Keratinocyte (primary cell): ENCODE measurements at places on chromosomes 4 and X.

DNA sequence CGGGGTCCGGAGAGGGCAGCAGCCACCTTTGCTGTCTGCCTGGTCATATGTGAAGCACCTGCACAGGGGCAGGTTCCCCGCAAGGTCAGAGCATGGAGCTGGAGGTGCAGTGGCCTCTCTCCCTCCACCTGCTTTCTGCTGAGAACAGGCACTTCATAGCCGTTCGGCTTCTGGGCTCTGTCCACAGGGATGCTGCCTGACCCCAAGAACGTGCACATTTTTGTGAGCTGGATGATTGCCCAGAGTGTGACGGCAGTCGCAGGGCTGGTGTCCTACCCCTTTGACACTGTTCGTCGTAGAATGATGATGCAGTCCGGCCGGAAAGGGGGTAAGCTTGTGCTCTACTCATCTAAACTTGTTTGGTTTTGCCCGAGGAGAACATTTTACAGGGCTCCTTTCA, 2.5 kb downstream of the SLC25A4 start:
- H3K4me3 ChIP-seq: no peak overlapping the region
- peaks cover 6% of the 10 kb centered on the region for H3K4me1 ChIP-seq
- no peak for DNase-seq
- H3K27ac ChIP-seq: no peak overlapping the region

DNA sequence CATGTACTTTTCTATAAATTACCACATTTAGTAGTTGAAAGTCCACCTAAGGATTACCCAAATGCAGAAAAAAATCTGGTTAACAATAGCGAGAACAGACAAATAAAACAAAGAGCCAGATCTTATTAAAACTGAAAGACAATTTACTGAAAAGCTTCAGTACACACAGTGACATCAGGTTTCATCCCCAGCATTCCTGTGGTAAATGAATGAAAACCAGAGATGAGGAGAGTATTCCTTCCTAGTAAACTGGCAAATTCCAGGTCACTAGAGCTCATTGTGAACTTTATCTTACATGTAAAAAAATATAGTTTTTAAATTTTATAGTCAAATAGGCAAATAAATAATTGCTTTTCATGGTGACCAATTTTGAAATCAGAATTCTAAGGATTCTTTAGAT, 1290.5 kb downstream of the ADGRL3 start:
- H3K4me3 ChIP-seq: no peak overlapping the region
- no peaks in the 10 kb centered on the region for H3K36me3 ChIP-seq
- no peak overlapping the region for H3K27ac ChIP-seq
- no peak for DNase-seq
- H3K4me1 ChIP-seq: no peaks in the 10 kb centered on the region
- no peaks in the 10 kb centered on the region for H3K27me3 ChIP-seq

GRCh38 chrX:30620980-30621618, 32.1 kb upstream of the GK start:
- peaks cover 5% of the 10 kb centered on the region for H3K4me1 ChIP-seq
- DNase-seq: no peak
- H3K27ac ChIP-seq: no peak overlapping the region
- H3K36me3 ChIP-seq: no peaks in the 10 kb centered on the region

DNA sequence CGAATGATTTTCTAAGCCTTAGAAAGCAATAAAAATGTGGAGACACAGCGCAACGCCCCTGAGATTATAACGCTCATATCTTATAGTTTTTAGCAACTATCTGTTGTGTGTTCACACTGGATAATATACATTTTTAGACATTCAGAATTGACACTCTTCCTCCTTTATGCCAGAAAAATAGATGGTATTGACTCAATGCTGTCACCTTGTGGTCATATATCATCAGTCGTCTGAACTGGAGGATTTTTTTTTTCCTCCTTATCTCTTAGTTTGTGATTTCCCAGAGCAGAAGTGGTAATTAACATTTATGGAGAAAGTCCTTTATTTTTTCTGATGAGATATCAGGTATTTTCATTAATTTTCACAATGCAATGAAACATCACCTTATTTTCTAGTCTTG, 759.6 kb downstream of the RAB28 start:
- no peak overlapping the region for H3K4me3 ChIP-seq
- no peaks in the 10 kb centered on the region for H3K4me1 ChIP-seq
- no peaks in the 10 kb centered on the region for H3K27me3 ChIP-seq
- no peak for DNase-seq

DNA sequence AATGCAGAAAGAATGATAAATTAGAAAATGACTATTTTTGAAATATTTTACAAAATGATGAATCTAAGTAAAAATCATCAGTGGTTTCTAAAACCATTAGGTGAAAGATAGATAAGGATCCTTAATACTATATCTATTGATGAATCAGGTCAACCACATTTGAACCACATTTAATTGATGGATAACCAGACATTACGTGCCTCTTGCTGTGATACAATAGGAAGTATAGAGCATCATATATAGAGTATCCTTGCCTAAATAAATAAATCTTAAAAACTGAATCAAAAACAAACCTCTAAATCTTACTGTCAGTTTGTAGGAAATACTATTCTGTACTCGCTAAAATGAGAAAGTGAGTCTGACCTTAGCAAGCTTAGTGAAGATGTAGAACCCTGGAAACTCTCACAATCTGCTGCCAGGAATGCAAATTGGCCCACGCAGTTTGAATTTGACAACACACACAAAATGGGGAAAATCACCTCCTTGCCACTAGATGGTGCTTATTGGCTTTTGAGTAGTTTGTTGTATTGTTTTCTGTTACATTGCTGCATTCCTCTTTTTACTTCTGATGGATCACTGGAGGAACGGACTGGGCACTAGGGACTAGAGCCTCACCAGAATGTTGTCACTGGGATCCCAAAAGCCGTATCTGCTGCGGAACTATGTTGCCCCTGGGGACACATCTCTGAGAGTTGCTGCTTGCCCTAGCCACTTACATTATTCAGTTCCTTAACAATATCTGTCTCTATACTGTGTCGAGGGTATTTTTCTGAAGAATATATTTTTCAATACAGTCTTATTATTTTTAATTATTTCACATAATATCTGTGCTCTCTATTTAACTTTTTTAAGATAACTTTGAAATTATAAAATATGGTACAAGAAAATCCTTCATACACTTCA, 25.4 kb upstream of the SLAIN2 start:
- no peaks in the 10 kb centered on the region for H3K4me1 ChIP-seq
- no peak overlapping the region for H3K4me3 ChIP-seq
- no peaks in the 10 kb centered on the region for H3K36me3 ChIP-seq

- DNase-seq: no peak
- no peaks in the 10 kb centered on the region for H3K36me3 ChIP-seq
- H3K27me3 ChIP-seq: no peaks in the 10 kb centered on the region
- H3K4me3 ChIP-seq: no peak overlapping the region
- no peak overlapping the region for H3K27ac ChIP-seq
Measured at GRCh38 chr4:40562208-40562607, 67.5 kb downstream of the RBM47 start.

GRCh38 chr4:109708990-109709389, 5.7 kb upstream of the CASP6 start:
- H3K36me3 ChIP-seq: no peaks in the 10 kb centered on the region
- H3K4me1 ChIP-seq: no peaks in the 10 kb centered on the region
- no peaks in the 10 kb centered on the region for H3K27me3 ChIP-seq
- no peak overlapping the region for H3K27ac ChIP-seq
- no peak overlapping the region for H3K4me3 ChIP-seq

GRCh38 chr4:3354455-3354811, 61.6 kb downstream of the RGS12 start:
- no peak overlapping the region for H3K4me3 ChIP-seq
- no peak for DNase-seq
- H3K27ac ChIP-seq: no peak overlapping the region
- H3K4me1 ChIP-seq: peaks cover 7% of the 10 kb centered on the region
- no peaks in the 10 kb centered on the region for H3K36me3 ChIP-seq
- no peaks in the 10 kb centered on the region for H3K27me3 ChIP-seq

- H3K4me1 ChIP-seq: no peaks in the 10 kb centered on the region
- no peak overlapping the region for H3K4me3 ChIP-seq
- no peak for DNase-seq
Measured at GRCh38 chr4:173940146-173940545, 343.3 kb downstream of the FBXO8 start.

DNA sequence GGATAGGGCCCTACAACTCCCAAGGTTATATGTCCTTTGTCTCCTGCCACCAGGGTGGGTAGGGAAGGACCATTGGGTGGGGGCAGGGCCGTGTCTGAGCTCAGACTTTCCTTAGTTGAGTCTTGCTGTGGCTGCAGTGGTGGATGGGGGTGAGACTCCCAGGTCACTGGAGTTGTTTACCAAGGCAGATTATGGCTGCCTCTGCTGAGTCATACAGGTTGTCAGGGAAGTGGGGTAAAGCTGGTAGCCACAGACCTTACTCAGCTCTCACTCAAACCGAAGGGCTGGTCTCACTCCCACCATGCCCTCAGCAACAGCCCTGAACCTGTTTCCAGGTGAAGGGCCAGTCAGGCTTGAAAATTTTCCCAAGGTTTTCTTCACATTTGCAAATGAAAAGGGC, 58.8 kb upstream of the FAAH2 start:
- DNase-seq: no peak
- no peaks in the 10 kb centered on the region for H3K4me1 ChIP-seq
- H3K36me3 ChIP-seq: no peaks in the 10 kb centered on the region
- no peaks in the 10 kb centered on the region for H3K27me3 ChIP-seq
- no peak overlapping the region for H3K4me3 ChIP-seq

GRCh38 chrX:46036508-46036907, 508.7 kb downstream of the ZNF674 start:
- H3K36me3 ChIP-seq: no peaks in the 10 kb centered on the region
- H3K4me3 ChIP-seq: no peak overlapping the region
- H3K4me1 ChIP-seq: no peaks in the 10 kb centered on the region
- H3K27ac ChIP-seq: no peak overlapping the region

- no peak overlapping the region for H3K4me3 ChIP-seq
- H3K27ac ChIP-seq: no peak overlapping the region
- peaks cover 23% of the 10 kb centered on the region for H3K27me3 ChIP-seq
- no peak for DNase-seq
- no peaks in the 10 kb centered on the region for H3K36me3 ChIP-seq
Measured at GRCh38 chr4:3307060-3307459, 14.2 kb downstream of the RGS12 start.

DNA sequence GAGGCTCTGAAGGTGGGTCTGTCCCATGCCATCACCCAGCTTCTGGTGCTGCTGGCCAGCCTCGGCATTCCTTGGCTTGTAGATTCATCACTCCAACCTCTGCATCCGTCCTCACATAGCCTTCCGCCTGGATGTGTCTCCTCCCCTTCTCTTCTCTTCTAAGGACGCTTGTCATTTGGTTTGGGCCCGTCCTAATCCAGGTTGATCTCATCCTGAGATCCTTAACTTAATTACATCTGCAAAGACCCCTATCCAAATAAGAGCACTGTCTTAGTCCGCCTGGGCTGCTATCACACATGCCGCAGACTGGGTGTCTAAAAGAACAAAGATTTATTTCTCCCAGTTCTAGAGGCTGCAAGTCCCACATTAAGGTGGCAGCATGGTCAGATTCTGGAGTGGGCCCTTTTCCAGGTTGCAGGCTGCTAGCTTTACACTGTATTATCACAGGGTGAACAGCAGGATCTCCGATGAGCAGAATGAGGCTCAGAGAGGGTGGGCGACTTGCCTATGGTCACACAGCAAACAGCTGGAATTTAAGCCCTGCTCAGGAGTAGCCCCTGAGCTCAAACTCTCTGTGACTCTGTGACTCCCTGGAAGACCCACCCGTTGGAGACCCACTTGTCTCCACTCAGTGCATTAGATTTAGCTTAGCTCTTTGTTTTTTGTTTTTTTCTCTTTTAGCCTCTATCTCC, 113.1 kb downstream of the STK32B start:
- DNase-seq: no peak
- no peak overlapping the region for H3K27ac ChIP-seq
- H3K4me1 ChIP-seq: peaks cover 2% of the 10 kb centered on the region
- H3K27me3 ChIP-seq: no peaks in the 10 kb centered on the region
- no peak overlapping the region for H3K4me3 ChIP-seq

DNA sequence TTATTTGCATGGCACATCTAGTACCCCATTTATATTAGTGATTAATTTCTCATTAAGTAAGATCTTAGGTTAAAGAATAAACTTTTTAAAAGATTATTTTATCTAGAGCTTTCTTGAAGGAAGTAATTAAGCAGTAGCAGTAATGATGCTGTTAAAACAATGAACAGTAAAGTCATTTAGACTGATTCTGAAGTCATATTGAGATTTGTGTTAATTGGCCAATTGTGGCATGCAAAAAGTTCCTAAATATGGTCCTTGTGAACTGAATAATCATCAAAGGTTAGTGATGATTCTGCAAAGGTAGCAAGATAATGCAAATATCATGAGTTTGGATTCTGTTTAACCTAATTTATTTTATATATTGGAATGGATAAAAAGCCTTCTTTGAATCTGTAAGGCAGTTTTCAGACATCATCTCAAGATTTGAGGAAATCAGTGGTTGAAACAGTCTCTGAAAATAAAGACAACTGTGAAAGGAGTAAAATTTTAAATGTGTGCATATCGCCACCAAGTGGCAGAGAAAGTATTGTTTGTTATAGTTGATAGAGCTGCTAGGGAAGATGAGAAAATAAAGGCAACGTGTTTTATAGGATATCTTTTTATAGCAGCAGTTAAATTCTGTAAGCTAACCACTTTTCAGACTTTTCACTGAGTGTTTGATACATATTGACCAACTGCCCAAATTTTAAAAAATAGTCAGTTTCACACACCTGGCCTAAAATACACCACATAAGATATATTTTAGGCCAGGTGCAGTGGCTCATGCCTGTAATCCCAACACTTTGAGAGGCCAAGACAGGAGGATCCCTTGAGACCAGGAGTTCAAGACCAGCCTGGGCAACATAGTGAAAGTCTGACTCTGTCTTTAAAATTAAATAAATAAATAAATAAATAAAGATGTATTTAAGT, 79.6 kb downstream of the CCKAR start:
- H3K4me3 ChIP-seq: no peak overlapping the region
- H3K36me3 ChIP-seq: peaks cover 4% of the 10 kb centered on the region
- H3K27ac ChIP-seq: no peak overlapping the region
- H3K4me1 ChIP-seq: no peaks in the 10 kb centered on the region
- no peak for DNase-seq

GRCh38 chr4:47839259-47839658, 1.4 kb upstream of the CORIN start:
- H3K27me3 ChIP-seq: no peaks in the 10 kb centered on the region
- peaks cover 13% of the 10 kb centered on the region for H3K4me1 ChIP-seq
- H3K27ac ChIP-seq: no peak overlapping the region
- peaks cover 3% of the 10 kb centered on the region for H3K36me3 ChIP-seq
- DNase-seq: no peak

GRCh38 chrX:43745938-43746721, 90.0 kb downstream of the MAOA start:
- no peak for DNase-seq
- H3K4me1 ChIP-seq: no peaks in the 10 kb centered on the region
- no peak overlapping the region for H3K4me3 ChIP-seq
- no peak overlapping the region for H3K27ac ChIP-seq
- no peaks in the 10 kb centered on the region for H3K36me3 ChIP-seq

DNA sequence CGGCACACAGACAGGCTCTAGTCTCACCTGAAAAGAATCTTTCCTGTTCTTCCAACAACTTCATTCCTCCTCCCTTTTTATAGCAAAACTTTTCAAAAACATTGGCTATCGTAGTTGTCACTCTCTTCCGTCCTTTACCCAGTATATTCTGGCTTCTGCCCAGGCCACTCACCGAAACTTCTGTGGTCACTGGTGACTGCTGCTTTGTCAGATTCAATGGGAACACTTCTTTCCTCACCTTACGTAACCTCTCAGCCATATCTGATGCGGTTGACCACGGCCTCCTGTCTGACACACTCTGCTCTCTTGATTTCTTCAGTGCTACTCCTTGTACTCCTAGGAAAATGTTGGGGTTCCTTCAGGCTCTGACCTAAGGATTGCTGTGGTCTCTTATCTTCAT, 9.2 kb upstream of the RNF150 start:
- H3K27ac ChIP-seq: no peak overlapping the region
- no peaks in the 10 kb centered on the region for H3K36me3 ChIP-seq
- H3K4me1 ChIP-seq: no peaks in the 10 kb centered on the region
- DNase-seq: no peak
- H3K27me3 ChIP-seq: no peaks in the 10 kb centered on the region
